ENCODE measurements at places on chromosomes 12 and 14.

DNA sequence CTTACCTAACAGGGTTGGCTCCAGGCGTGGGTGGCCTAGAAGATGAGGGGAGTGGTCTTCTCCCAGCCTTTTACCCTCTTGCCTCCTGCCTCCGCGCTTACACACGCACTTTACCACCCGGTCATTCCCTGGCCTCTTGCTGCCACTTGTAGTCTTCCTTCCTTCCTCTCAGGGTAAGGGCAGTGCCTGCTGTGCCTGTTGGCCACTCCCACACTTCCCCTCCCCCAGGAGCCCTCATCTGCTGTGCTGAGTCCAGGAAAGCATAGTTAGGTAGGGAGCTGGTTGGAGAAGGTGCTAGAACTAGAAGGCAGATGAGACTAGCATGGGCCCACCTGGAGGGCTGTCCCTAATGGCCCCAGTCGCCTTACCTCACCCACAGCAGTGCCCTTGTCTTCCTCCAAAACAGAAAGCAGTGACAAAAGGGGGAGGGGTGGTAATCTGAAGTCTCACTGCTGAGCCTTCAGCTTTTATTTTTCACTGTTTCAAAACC lies 54.3 kb upstream of the SRSF5 start:
- no peak for DNase-seq

GRCh38 chr14:54760866-54761575 lies 141.6 kb downstream of the GCH1 start:
- DNase-seq: no peak

GRCh38 chr14:61257469-61258057 lies 23.6 kb downstream of the TMEM30B start:
- DNase-seq: no peak

GRCh38 chr12:41419131-41419893 lies 231.2 kb downstream of the PDZRN4 start:
- DNase-seq: no peak

GRCh38 chr14:32939254-32940065 lies 781 bp downstream of the NPAS3 start:
- peak; percentile 31 for DNase-seq

GRCh38 chr14:39467889-39468524 lies 35.8 kb upstream of the FBXO33 start:
- DNase-seq: peak; percentile 1

- no peak for DNase-seq
Observed at GRCh38 chr12:15979096-15980092, 68.3 kb downstream of the DERA start.

DNA sequence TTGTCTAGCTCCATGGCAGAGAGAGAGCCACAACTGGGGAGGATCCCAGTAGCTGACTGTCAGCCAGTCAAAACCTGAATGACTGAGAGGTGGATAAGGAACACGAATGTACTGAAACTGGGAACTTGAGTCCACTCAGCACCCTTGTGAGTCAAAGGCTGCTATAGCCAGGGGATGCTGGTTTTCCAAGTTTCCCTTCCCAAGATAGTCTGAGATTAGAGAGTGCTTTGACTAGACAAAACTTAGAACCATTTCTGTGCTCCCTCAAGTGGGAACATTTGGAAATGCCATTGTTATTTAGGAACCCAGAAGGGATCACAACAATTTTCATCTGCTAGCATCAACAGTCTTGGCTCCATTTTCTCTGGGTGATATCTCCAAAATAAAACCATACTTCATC lies 4.0 kb downstream of the PRKAG1 start:
- no peak for DNase-seq

DNA sequence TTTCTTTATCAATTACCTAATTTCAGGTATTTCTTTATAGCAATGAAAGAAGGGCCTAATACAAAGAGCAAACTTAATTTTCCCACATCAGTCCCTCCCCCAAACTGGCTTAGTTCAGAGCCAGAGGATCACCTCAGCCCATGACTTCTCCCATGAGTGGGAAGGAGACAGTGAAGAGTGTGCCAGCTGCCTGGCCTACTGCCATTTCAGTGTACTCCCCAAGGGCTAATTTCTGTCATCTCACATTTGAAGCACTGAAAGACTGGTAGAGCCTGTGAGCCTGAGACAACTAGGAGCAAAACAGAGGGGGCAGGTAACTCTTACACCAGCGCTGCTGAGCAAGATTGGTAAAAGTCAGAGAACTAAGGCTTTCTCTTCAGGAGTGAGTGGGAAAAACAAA lies 29.1 kb upstream of the ADAM20 start:
- DNase-seq: no peak

- DNase-seq: no peak
Observed at GRCh38 chr12:77070382-77070781, 5.0 kb upstream of the E2F7 start.
